ENCODE measurements at places on chromosomes 7 and 10. TPM values are rescaled to one million over a fixed set of nuclear protein-coding genes. Genes with fewer than 3 reads are reported as not detected.

DNA sequence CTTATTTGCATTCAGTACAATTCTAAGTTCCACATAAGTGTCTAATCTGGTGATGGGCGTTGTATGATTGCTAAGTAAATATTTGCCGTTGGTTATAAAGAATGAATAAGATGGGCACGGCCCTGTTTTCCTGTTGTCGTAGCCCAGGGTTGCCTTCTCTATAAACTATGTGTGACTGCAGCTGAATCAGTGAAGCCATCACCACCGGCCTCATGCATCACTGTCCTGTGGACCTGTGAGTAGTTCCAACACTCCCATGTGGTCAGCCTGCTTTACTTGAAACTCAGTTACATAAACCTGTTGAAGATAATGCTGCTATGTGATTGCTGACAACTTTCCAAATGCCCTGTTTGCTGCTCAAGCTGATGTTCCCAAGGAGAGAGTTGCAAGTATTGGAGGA, 21.6 kb upstream of the KLF6 start:
- no peak for DNase-seq

- no peak for DNase-seq
Observed at GRCh38 chr10:75403939-75404814, 2.6 kb upstream of the ZNF503 start.

DNA sequence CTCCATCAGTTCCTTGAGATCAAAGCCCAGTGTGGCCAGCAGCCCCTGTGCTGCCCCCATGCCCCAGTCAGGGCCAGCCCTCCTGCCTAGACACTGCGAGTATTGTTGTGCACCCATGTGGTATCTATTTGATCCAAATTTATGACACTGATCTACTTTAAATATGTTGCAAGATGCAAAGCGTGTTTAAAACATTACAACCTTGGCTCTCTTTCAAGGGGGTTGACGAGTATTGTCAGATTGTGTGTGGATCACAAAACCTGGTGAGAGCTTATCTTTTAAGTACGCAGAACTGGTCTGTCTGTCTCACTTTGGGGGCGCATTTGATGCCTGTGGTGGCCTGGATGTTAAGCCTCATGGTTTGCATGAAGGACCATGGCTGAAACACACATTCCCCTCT, 108.9 kb downstream of the COL13A1 start:
- DNase-seq: no peak

DNA sequence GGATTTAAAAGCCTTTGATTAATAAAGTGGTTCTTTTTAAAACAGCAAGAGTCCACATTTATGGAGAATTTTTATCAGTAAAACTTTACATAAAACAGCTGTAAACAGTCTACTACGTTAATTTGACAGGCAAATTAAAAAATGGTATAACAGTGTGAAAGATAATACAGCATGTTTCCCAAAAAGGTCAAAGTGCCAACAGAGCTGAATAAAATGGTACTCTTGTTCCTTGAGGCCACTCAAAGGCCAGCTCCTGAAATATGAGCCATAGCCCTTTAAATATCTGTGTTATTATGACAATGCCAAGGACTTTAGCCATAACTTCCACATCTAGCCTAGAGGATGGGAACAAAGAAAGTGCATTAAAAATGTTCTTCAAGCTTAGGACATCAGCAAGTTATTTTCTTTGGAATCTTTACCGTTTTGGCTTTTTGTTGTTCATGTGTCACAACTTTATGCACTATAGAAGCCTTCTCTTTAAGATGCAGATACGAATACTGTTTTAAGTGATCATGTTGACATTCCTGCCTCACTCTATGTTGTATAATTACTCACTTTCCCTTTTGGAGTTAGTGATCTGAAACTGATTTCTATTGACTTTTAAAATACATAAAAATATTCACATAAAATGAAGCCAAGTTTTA, 165.6 kb downstream of the RNLS start:
- no peak for DNase-seq

GRCh38 chr7:73504920-73505319, 17.2 kb downstream of the BAZ1B start:
- DNase-seq: no peak

DNA sequence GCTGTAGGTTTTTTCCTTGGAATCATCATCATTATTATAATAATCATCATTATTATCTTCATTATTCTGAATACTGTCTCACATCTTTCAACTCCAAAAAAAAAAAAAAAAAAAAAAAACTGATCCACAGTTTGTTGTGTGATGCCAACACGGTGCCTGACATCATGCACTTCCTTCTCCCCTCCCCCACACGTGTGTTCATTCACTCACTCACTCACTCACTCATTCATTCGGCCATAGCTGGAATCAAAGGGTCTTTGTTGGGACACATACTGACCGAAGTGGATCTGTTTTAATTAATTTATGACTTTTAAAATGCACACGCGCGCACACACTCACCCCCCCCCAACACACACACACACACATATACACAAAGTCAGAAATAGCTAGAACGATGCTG, 177.8 kb downstream of the PIP4K2A start:
- DNase-seq: no peak

DNA sequence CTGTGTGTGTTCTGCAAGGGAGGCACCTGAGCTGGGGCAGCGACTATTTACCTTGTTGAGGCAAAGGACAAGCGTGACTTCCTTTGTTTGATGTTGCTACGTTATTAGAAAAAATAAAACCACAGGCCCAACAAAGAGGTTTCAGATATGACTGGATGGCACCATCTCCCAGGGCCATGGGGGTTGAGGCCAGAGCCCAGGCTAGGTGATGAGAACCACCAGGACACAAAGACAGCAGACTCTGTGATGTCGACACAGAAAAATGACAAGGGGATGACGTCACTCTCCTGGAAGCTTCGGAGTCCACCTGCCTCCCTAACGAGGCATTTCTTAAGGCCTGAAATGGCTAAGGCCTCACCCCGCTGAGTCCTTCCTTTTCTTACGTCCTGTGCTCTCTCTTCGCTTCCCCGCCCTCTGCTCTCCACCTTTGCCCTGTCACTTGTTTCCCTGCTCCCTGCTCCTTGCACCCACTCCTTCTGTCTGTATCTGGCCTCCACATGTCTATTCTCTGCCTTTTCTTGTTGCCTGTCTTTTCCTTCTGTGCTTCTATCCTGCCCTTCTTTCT, 83.0 kb upstream of the ADRB1 start:
- DNase-seq: no peak

GRCh38 chr10:12482587-12482986, 133.2 kb downstream of the CAMK1D start:
- no peak for DNase-seq

DNA sequence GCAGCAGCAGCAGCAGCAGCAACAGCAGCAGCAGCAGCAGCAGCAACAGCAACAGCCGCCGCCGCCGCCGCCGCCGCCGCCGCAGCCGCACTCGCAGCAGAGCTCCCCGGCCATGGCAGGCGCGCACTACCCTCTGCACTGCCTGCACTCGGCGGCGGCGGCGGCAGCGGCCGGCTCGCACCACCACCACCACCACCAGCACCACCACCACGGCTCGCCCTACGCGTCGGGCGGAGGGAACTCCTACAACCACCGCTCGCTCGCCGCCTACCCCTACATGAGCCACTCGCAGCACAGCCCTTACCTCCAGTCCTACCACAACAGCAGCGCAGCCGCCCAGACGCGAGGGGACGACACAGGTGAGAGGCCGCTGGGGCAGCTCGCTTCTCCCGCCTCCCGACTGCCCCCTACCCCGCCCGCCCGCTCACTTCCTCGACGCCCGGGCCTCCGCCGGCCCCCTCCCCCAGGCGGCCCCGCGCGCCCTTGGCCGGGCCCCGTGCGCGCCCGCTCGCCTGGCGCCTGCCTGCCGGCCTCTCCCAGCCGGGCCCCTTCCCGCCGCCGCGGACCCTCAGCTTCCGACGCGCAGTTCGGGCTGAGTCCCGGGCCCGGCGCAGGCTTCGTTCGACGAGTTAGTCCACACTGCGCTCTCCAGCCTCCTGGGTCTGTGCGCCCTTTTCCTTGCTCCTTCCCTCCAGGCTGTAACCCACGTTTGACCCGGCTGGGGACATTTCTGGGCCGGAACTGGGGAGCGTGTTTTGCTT, 882 bp downstream of the DLX6 start:
- DNase-seq: no peak

DNA sequence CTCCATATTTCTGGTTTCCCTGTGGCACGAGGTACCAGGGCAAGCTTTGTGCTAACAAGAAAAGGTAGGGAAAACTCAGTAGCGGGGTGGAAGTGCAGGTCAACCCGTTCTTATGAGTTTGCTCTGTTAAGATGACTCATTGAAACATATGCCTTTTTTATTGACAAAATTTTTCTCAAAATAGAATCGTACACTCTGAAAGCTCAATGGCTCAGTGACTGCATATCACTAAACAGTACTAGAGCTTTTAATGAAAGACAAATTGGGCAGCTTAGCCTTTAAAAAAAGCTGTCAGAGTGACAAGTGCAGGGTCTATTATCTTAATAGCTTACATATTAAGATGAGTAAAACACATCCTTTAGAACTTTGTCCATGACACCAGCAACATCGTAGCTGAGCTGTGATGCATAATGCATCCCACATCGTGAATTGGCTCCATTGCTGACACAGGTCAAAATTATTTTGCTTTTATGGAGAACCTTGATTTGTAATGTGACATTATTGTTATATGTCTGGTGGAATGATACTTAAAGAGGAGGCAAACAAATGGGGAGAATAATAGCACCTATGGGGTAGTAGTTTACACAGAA, 264.4 kb downstream of the ETV1 start:
- DNase-seq: no peak

DNA sequence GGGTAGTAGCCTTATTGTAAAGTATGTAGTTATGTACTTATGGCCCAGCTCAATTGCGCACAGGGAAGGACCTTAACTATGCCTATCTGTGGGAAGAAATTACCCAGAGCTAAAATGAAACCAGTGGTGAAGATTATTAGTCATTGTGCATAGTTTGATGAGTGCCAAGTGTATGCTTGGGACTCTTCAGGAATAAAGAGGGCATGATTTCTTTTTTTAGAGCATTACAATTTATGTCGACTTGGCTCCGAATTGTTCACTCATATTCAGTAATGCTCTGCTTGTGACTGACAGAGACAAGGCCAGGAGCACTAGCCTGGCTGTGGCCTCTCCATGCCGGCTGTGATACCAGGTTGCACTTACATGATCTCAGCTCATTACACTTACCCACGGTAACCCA, 269.5 kb downstream of the TRIL start:
- no peak for DNase-seq

GRCh38 chr10:100128951-100129350, 47.3 kb upstream of the CPN1 start:
- DNase-seq: no peak

The PDK4 gene
- 20.4 TPM for polyA plus RNA-seq

DNA sequence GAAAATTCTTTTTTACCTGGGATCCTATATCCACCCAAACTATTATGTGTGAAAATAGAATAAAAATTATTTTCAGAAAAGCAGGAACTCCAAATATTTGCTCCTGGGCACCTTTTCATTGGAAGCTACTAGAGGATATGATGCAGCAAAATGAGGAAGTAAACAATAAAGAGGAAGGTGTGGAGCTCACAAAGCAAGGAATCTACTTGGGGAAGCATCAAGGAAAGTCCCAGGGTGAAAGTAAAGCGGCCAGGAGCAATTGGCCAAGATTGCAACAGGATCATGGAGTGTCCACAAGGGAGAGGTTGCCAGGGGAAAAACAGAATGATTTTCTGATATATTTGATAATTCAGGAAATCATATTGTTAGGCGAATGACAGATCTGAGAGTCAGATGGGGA, 80.8 kb downstream of the CARD11 start:
- no peak for DNase-seq

The FRMPD2 gene
- 1.1 TPM for polyA plus RNA-seq

GRCh38 chr7:37289367-37289766, 159.3 kb downstream of the ELMO1 start:
- DNase-seq: no peak

The VAX1 gene
- not detected for polyA plus RNA-seq

DNA sequence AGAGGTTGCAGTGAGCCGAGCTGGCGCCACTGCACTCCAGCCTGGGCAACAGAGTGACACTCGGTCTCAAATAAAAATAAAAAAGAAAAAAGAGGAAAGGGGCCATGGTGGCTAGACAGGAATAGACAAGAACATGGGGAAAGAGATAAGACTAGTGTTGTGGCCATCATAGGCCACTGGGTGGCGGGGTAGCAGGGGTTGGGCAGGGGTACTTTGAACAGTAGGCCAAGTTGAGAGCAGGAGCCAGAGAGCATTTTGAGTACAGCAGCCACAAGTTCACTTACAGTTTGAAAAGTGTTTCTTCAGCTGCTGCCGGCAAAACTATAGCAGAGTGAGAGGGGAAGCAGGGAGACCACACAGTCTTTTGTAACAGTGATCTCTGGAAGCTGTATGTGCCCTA, 656.0 kb downstream of the CNTNAP2 start:
- DNase-seq: no peak

DNA sequence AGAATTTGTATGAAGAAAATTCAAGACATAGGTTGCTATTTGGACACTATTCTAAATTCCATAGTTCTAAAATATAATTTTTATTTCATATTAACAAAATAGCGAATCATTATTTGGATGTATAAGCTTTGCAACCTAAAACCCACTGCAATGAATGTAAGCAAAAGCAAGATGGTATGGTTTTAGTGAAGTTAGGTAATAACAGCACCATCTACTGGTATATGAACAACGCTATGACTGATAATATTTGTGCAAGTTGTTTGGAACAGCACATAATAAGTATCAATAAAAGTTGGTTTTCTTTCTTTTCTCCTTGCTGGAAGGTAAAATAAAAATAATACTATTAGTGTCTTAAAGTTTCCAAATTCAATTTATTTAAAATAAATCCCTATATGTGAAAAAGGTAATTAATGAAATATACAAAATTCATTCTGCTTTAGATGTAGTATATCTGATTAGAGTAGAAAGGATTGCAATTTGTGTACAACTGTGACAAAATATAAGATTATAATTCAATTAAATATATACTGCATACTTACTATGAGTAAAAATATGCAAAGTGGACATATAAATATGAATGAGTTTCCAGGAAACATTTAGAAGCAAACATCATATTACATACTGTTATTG, 79.0 kb upstream of the LSM8 start:
- no peak for DNase-seq

The LIPJ gene
- polyA plus RNA-seq: 0.10 TPM

DNA sequence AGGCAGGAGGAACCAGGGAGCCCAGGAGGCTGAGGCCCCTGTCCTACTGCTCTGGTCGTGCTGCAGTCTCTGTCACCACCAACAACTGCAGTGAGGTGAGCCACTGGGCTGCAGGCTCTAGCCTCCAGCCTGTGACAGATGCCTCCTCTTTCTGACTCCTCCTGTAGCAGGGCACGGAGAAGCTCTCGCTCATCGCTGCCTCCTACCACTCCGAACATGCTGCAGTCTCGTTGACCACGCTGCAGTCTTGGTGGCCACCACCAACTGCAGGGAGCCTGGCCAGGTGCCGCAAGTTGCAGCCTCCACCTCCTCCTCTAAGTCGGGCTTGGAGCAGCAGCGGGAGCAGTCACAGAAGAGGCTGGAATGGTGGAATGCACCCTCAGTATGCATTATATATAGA, 22.1 kb upstream of the VOPP1 start:
- DNase-seq: no peak

The SHTN1 gene
- polyA plus RNA-seq: 21.9 TPM

Data from left renal pelvis (tissue), 4 donors.